ENCODE measurements at places on chromosomes 3 and 15.

- DNase-seq = no peak
These were observed 9.9 kb downstream of the GPR15 start for GRCh38 chr3:98541695-98542094.

GRCh38 chr3:16523778-16524177 is 10.3 kb upstream of the RFTN1 start:
- no peak for DNase-seq

DNA sequence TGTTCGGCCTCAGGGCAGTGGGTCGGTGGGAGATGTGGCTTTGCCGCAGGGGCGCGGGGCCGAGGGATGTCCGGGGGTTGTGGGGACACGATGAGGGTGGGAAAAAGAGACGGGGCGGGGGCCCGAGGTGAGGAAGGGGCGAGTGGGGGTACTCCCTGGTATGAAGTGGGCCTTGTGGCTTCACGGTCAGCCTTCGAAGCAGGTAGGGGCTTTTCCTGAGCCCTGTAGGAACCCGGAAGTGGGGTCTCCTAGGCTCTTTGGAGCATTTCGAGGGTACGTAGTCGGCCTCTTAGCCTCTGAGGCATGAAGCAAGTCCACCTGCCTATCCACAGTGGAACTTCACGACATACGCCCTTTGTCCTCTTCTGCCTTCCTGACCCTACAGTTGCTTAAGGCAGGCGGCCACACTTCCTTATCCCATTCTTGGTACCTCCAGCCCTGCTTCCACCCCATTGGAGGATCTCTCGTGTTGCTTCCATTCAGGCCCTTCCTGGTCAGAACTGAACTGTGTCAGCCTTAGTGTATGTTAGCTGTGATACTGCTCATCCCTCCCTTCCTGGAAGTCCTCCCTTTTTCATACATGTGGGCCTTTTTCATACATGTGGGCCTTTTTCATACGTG is 389 bp downstream of the ARPC4 start:
- DNase-seq = no peak

DNA sequence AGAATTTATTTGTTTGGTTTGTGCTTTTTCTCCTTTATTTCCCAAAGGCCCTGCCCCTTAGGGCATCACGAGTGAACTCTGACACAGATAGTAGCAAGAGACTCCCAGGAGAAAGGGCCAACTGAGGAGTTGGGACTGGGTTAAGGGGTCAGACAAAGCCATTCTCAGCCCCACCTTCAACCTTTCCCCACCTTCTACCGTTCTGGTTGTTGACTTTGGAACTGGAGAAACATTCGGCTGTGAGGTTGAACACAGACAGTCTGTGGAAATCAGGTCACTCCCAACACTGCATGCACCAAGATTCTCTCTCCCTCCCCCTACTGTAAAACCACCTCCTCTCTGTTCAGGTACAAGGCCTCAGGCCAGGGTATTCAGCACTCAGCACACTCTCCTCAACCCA is 3.9 kb upstream of the BDH1 start:
- DNase-seq = no peak

GRCh38 chr15:58475573-58476524 is 44.1 kb downstream of the LIPC start:
- no peak for DNase-seq

DNA sequence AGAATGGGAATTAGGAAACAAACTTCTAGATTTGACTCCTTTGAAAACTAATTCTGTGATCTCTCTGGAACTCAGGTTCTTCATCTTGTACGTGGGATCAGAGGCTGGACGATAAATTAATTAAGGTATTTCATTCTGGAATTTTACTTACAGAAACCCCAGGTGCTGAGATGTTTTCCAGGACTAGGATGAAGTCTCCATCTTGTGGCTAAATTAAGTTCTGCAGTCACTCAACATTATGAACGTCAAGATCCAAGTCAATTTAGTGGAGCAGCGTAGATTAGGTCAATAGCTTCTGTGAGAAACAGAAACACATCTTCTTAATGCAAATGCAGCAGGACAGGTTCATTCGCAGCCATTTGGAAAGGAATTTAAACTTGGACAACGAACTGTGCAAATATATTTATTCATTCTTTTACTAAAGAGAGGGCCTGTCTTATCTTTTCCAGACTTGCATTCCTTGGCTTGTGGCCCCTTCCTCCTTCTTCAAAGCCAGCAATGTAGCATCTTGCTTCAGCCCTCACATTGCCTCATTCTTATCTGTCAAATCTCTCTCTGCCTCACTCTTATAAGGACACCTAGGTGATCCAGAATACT is 26.7 kb upstream of the TMC3 start:
- DNase-seq = no peak

DNA sequence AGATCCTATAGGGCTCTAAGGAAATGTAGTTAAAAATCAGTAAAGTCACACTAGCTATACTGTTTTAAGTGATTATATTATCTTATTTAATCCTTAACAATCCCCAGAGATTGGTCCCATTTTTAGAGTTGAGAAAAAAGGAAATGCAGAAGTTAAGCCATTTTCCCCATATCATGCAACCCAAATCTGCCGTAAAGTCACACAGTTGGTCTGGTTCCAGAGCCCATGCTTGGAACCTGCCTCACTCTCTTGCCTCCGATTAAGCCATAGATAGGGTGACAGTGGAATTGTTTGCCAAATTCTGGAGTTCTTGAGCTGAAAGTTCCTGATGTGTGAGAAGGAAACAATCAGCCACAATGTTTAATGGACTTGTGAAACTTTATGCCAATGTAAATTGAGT is 2.3 kb upstream of the P2RY13 start:
- DNase-seq = no peak

- DNase-seq = no peak
These were observed 28.5 kb downstream of the RFTN1 start for GRCh38 chr3:16484984-16485383.

DNA sequence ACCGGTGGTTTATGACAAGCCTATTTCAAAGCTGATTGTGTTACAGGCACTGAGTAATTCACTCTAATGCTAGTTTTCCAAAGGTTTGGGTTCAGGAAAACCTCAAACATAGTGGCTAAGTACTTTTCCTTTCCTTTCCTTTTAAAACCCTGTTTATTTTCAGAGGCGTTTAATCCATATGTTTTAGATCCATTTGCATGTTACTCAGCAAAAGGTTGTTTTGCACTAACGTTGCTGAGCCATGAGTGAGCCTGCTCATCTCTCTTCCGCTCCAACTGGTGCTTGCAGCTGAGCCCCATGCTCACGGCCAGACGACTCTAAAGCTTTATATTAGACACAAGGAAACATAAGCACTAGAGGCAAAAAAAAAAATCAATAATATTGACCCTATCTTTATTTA is 9.4 kb downstream of the CEMIP start:
- no peak for DNase-seq

DNA sequence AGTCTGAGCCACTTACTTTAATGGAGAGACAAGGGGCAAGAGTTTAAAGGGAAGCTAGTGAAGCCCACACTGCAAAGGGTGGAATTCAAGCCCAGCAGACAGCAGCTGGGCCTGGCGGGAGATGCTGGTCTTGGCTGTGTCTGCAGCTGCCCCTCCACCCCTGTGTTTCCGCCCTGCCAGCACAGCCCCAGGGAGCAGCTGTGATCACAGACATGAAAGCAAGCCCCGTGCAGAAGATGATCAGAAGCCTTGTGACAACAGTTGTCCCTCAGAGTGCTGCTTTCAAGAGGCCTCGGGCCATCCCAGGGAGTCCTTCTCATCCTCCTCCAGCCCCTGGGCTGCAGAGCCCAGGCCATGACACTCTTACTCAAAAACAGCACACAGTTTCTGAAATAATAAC is 24.1 kb upstream of the SLC6A1 start:
- no peak for DNase-seq
